Karpas-422 (cell line): ENCODE measurements at places on chromosomes 7 and 10. TPM values are rescaled to one million over a fixed set of nuclear protein-coding genes. Genes with fewer than 3 reads are reported as not detected.

Gene IRF5
- total RNA-seq: 7.8 and 11.5 TPM in 2 replicates

Gene PTF1A
- total RNA-seq: not detected in 2 replicates

DNA sequence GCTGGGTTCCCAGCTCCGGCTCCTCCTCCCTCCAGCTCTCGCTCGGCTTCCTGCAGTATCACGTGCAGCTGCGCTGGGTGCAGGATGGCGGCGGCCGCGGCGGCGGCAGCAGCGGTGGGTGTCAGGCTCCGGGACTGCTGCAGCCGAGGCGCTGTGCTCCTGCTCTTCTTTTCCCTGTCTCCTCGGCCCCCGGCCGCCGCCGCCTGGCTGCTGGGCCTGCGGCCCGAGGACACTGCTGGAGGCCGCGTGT is at the start of gene CNNM1:
CNNM1 (plus strand) TSS at position 53 of the 250 bp plus-strand sequence; CDS start at position 85, 32 bp downstream.
- DNase-seq: no peak

GRCh38 chr7:134197345-134197744 is 70.2 kb downstream of the LRGUK start:
- no peak for DNase-seq

- no peak for DNase-seq
Measured at GRCh38 chr10:16745061-16745460, 72.2 kb downstream of the RSU1 start.

- DNase-seq: no peak
Measured at GRCh38 chr7:47379629-47380324, 202.1 kb downstream of the TNS3 start.

GRCh38 chr7:30281791-30282190 is 2.6 kb upstream of the ZNRF2 start:
- no peak for DNase-seq

DNA sequence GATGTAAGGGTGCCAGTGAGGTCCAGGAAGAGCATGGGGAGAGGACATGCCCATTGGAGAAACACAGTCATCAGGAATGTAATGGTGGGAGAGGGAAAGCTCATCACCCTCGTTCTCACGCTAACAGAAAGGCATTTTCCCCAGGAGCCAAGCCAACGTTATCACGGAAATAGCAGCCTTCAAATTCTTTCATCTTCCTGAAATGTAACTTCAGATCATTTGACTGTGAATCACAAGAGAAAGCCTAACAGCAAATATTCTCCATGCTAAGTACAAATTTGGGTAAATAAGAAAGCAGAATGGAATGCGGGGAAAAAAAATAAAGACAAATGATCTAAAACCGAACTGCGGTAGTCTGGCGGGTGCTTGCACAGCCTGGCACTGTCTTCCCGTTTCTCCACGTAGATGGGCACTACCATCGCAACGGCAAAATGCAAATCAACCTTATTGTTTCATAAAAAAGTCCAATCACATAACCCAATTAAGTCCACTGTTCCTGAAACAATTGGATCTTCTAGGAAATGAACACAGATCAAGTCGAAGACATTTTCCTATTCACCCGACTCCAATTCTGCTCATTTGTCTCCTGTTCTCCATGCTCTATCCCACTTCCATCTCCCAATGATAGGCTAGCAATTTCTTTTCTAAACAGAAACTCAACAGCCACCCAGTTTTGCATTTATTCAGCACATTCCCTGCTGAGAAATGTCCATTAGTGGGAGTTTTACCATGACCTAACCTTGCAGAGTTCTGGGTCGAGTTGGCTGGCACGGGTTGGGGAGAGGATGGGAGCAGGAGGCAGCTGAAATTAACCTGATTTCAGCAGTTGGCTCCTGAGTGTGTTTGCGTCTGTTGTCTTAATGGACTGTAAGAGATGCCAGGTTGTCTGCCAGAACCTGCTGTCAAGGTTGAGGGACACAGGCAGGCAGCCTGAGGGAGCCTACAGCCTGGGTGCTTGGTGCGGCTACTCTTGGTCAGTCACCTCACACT is 74.6 kb upstream of the FRMD4A start:
- DNase-seq: no peak

- DNase-seq: no peak
Measured at GRCh38 chr7:93375603-93376002, 143.4 kb downstream of the VPS50 start.

GRCh38 chr7:26022982-26023381 is 129.0 kb upstream of the NFE2L3 start:
- no peak for DNase-seq

DNA sequence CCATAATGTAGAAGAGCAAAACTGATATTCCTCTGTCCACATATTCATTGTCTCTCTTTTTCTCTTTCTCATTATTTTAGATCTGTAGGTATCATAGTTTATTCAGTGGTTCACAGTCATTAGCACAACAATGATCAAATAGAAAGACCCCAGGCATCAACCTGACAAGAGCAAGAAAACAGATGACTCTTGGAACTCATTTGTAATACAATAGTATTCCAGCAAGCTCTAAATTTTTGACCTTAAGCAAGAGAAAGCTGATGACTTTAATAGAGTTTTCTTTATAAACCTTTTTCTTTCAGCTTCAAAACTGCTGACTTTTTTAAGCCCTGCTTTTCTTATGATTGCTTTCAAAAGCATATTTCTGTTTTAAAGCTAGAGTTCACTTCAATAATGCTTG is 507.5 kb upstream of the SORCS1 start:
- no peak for DNase-seq

GRCh38 chr10:65710306-65710705 is 1215.5 kb upstream of the LRRTM3 start:
- DNase-seq: no peak

DNA sequence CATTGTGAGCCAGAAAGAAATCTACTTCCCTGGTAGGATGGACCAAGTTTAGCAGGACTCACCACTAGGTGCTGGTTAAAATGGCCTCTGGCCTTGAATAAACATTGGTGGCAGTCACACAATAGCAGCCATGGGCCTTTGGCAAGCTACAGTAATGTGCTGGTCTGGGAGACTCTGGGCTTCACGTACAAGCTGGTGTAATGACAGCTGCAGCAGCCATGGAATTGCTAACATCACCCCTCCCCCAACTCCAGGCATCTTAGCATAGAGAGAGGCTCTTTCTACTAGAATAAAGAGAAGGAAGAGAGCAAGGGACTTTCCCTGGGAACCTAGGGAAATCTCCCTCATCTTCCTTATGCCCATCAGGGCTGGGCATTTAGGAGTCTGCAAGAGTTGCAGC is 205.1 kb upstream of the SEMA3A start:
- no peak for DNase-seq

- peak; percentile 85 for DNase-seq
Measured at GRCh38 chr7:143305423-143306070, 10.4 kb upstream of the CLCN1 start.

GRCh38 chr10:79385392-79385795 is 38.1 kb downstream of the PPIF start:
- DNase-seq: no peak
